Subcutaneous adipose tissue (tissue), 4 donors: ENCODE measurements at places on chromosomes 4 and X. TPM values are rescaled to one million over a fixed set of nuclear protein-coding genes. Genes with fewer than 3 reads are reported as not detected.

The MAGEA2B gene
- total RNA-seq, result not detected

The DUX4 gene
- not detected for total RNA-seq

The ARX gene
- not detected for total RNA-seq

The C1QTNF7 gene
- total RNA-seq, result 18.3 TPM

The IL3RA gene
- 5.3 TPM for total RNA-seq

The TNMD gene
- 11.1 TPM for total RNA-seq

The TRAM1L1 gene
- total RNA-seq, result 0.44 TPM

The UBL4A gene
- total RNA-seq, result 29.2 TPM

The CCDC149 gene
- total RNA-seq, result 20.3 TPM

The ADD1 gene
- 273 TPM for total RNA-seq

The PTCHD1 gene
- 0.38 TPM for total RNA-seq
